ENCODE measurements at places on chromosomes 2 and 18.

DNA sequence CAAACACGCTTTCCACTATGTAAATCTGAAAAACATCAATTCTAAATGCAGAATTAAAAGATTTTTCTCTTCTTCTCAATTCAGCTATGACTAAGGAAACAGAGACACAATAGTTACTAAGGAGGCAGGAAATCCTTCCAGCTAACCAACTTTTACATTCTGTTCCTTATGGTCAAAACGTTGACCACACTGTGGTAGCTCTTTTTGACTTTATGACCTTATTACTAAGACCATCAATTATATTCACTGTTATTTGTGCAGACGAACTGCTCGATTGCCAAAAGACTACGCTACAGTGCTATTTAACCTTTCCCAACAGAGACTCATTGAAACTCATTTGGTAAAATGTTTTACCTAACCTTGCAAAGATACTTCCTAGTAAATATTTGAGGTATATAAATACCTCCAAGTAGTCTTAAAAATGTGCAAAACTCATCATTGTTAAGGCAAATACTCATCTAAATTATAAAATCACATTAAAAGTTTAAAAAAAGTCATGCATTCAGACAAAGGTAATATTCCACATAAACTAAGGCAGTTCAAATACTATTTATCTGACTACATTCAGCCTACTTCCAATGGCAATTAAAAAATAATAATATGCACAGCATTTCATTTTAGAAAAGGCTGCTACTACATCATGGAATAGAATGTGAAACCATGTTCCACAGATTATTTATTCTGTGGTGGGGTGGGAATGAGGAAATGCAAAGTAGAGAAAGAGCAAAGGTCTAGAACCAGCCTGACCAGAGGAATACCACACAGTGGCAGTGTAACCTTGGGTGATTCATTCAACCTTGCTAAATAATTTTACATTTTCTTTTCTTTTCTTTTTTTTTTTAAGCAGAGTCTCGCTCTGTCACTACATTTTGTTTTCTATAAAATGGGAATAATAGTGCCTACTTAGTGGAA is 139.9 kb downstream of the THADA start:
- no peak for DNase-seq

DNA sequence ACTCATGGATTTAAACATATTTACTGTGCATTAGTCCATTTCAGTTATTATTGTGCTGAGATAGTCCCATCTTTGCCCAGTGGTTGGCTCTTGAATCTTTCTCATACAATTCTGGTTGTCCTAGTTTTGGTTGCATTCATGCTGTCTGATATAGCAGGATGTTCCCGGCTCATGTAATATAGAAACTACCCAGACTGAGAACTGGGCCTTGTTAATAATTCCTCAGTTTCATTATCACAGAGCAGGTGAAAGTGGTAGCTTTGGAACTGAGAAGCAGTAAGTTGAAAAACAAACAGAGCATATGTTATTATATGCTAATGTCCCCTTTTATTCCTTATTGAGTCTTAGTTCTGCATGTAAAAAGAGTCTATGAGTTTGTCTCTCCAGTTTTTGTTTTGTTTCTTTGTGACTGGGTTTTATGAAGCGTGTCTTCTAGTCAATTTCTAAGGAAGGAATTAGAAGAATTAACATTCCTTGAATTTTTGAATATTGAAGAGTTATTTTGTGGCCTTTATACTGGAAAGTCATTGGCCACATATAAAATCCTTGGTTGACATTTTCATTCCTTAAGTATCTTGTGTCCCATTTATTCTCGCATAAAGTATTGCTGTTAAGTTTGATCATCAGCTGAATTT is 43.3 kb downstream of the EIF5B start:
- no peak for DNase-seq

- DNase-seq: no peak
These were observed 39.1 kb downstream of the FAM98A start for GRCh38 chr2:33560017-33560416.

- no peak for DNase-seq
These were observed 9.8 kb upstream of the CPS1 start for GRCh38 chr2:210546424-210547208.

DNA sequence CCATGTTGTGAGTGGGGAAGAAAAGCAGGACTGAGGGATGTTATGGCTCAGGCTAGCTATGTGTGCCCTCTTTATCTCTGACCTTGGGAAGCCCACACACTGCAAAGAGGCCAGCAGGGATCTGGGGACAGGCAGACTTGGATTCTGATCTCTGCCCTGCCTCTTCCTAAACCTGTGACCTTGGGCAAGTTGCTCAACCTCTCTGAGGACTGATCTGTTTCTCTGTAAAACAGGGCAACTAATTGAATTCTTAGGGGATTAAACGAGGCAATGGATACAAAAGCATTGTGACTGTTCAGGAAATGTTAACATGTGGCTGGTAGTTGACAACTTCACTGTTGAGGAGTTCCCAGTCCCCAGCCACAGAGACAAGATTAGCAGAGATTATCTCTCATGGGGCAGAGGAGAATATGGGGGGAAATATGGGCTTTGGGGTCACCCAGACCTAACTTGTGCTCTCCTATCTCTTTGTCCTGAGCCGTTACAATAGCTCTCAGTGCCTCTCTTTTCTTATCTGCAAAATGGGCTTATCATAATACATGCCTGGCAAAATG is 184.7 kb upstream of the GLI2 start:
- DNase-seq: no peak

- DNase-seq: no peak
These were observed 50.0 kb downstream of the CPO start for GRCh38 chr2:206989311-206989710.

GRCh38 chr2:30707304-30707903 is 99.8 kb downstream of the CAPN13 start:
- DNase-seq: no peak

DNA sequence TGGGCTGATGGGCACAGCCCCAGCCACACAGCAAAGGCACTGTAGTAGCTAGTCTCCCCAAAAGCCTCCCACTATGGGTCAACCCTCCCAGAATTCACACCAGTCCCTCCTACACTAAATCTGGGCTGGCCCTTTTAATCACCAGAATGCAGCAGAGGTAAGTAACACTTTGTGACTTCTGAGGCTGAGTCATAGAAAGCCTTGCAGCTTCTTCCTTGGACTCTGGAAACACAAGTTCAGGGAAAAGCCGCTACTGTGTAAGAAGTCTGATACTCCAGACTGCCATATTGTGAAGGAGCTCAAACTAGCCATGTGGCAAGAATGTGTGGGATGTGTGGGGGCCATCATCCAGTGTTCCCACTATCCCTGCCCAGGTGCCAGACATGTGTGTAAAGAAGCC is 19.0 kb upstream of the SIX2 start:
- DNase-seq: no peak

- DNase-seq: no peak
These were observed at the start of gene RTKN for GRCh38 chr2:74441690-74442482. TSS of gene RTKN (minus strand) at chr2:74441937. CDS start at chr2:74441816, 121 bp downstream.

GRCh38 chr2:170500770-170501169 is 214.4 kb upstream of the SP5 start:
- DNase-seq: no peak

DNA sequence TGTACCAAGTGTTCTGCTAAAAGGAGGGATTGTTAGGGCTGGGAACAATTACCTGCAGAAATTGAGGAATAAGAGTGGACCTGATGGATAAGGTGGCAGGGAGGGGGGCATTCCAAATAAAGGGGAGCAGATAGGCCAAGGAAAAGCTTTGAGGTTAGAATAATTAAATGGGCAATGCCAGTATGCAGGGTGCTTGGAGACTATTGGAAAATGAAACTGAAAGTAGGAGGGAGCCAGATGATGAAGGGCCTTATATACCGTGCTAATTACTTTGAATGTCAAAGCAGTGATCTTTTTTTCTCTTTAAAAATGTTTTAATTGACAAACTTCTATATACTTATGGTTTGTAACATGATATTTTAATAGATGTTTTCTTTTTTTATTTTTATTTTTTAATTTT is 42.9 kb downstream of the MMADHC start:
- no peak for DNase-seq

GRCh38 chr2:79792090-79792489 is 279.2 kb downstream of the CTNNA2 start:
- DNase-seq: no peak

- no peak for DNase-seq
These were observed 112.4 kb downstream of the MIB1 start for GRCh38 chr18:21853016-21853415.

DNA sequence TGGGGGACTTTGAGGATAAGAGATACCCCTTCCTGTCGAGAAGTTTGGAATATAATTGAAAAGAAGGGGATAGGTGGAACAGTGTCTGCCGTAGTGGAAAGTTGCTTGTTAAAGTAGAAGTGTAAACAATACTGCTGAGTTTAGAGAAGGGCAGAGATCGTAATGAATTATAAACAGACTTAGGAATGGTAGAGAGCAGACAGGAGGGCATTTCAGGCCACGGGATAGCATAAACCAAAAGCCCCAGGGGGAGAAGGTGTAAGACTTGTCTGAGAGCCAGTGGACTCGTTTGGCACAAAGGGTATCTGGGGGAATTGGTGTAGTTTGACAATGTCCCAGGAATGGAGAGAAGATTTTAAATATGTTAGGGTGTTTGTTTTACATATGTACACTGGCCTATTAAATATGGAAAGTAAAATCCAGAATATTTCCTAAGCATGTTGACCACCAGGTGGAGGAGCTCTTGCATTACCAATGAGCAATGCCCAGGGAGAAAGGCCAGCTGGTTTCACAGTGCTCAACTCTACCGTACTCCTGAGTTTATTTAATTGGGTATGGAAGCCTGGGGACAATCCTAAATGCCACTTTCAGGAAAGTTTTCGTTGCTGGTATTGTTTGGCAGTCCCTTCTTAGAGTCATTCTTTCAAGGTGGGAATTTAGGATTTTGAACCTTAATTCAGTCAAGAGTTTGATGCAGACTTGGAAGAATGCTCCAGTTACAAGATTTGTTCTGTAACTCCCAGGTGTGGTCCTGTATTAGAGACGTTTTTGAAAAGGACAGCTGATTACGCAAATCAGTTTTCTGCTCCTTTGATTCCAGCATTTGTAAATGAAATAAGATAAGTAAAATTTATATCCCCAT is 7.5 kb downstream of the COPS8 start:
- DNase-seq: no peak
